ENCODE measurements at places on chromosomes 13 and 19.

DNA sequence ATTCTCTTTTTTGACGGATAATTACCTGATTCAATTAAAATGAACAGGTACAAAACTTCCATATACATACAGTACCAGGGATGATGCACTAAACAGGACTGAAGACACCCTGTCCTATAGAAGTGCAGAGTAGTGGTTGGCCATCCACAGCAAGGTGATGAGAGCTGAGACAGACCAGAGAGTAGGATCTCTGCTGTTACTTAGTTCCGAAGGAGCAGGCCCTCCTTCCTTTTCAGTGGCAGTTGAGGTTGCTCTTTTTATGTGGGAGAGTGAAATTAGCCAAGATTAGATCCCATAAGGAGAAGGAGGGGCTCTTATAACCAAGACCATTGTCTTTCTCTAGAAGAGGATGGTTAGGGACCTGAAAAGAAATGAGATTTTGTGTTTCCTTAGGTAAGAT is 4.0 kb downstream of the PDS5B start:
- no peak for DNase-seq

DNA sequence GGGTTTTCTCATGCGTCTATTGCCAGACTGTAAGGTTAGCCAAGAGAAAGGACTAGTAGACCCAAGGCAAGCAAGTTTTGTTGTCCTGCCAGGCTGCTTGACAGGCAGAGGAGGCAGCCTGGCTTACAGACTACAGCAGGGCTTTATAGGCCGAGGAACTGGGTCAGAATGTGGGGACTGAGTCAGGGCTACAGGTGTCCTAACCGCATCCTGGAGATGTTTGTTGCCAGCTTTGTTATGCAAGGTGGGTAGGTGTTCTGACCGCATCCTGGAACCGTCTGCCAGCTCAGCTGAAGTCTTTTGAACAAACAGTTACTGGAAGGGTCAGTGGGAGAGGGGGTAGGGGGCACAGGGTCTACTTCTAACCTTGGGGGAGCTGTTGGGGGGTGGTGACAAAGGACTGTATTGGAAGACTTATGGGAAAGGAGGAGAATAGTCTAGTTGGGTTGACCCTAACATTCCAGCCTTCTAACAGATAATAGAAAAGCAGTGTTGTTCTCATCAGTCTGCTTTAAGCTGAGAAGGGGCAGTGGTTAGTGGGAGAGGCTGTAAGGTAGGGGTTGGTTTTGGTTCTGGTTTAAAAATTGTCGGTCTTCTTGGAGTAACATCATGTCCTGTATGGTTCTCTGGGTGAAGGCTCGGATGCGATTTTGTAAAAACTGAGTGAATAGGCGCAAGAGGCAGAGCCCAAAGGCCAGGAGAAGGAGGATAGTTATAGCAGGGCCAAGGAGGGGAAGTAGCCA is 913.8 kb upstream of the SLITRK5 start:
- no peak for DNase-seq

- DNase-seq = no peak
These were observed 4.3 kb upstream of the POSTN start for GRCh38 chr13:37602733-37603381.

DNA sequence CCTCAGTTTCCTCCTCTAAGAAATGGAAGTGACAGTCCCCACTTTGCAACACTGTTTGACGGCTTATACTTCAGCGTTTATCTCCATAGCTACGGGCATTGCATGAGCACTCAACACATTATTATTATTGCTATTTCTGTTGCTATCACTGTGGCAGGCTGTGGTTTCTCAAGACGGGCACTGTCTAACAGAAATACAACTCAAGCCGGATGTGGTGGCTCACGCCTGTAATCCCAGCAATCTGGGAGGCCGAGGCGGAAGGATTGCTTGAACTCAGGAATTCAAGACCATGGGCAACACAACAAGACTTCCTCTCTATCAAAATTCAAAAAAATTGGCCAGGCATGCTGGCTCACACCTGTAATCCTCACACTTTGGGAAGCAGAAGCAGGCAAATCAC is 4.9 kb upstream of the ZSWIM4 start:
- DNase-seq = no peak

GRCh38 chr19:20612711-20613316 is 47.2 kb upstream of the ZNF737 start:
- DNase-seq = no peak

- no peak for DNase-seq
These were observed 60.4 kb downstream of the DLEU7 start for GRCh38 chr13:50783066-50783465.

GRCh38 chr19:2478278-2478755 is 2.4 kb downstream of the GADD45B start:
- DNase-seq = no peak

GRCh38 chr13:95185311-95185710 is 115.9 kb downstream of the ABCC4 start:
- peak; percentile 84 for DNase-seq

GRCh38 chr13:48583859-48584311 is 51.0 kb upstream of the RCBTB2 start:
- DNase-seq = no peak

DNA sequence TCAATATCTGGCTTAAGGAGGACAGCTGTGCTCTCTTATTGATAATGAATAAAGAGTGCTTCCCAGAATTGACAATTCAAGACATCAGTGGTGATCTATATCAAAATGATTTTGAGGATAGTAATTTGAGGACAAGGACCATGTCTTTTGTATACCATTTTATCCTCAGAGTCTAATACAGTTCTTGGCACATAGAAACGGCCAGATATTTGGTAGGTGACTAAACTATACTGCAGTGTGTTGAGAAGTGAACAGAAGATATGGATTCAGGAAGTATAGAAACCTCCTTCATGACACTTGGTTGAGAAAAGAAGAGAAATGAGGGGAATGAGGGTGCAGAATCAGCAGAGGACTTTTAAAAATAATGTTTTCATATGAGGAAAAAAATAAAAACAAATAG is 16.1 kb upstream of the LMO7 start:
- no peak for DNase-seq

GRCh38 chr13:33610438-33611120 is 207.4 kb upstream of the RFC3 start:
- peak; percentile 89 for DNase-seq

DNA sequence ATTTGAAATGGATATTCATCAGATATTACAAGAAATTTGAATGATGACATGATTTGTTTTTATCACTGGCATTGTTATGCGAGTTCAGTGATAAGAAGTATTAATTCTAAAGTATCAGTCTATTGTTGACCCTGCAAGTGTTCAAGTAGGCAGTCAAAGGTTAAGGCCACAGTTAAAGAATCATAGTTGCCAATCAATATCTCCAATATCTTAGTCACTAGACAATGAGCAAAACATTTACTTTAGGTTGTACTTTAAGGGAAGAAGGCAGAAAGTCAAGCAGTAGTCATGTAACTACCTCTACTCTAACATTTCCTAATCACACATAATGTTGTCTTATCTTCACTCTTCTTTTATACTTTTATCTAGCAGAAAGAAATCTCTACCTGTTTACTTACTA is 709.8 kb downstream of the PCDH17 start:
- DNase-seq = no peak

DNA sequence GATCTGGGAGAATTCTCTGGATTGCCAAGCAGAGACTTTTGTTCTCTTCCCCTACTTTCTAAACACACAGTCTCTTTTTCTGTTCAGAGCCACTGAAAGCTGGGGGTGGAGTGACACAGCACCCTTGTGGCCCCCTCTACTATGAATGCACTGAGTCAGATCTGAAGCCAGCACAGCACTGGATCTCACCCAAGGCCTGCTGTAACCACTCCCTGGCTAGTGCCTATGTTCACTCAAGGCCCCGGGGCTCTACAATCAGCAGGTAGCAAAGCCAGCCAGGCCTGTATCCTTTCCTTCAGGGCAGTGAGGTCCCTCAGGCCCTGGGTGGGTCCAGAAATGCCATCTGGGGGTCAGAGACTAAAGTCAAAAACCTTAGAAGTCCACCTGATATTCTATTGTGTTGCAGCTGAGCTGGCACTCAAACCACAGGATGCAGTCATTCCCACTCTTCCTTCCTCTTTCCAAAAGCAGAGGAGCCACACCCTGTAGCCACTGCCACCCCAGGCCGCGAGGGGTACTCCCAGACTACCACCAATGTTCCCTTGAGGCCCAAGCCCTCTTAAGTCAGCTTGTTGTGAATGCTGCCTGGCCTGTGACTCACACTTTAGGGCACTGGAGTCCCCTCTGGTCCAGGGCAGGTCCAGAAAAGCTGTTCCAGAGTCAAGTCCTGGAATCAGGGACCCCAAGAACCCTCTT is 110.1 kb upstream of the RXFP2 start:
- no peak for DNase-seq

DNA sequence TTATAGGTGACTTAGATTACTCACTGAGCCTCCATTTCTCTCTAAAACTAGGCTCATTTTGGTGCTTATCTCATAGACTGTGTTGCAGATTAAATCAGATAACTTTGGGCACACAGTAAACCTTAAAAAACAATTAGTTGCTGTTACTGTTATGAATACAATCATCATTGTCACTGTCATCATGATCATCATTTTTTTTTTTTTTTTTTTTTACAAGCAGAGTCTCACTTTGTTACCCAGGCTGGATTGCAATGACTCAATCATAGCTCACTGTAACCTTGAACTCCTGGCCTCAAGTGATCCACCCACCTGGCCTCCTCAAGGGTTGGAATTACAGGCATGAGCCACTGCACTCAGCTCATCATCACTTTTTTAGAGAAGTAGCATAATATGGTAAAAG is 60.0 kb downstream of the VWA8 start:
- no peak for DNase-seq

DNA sequence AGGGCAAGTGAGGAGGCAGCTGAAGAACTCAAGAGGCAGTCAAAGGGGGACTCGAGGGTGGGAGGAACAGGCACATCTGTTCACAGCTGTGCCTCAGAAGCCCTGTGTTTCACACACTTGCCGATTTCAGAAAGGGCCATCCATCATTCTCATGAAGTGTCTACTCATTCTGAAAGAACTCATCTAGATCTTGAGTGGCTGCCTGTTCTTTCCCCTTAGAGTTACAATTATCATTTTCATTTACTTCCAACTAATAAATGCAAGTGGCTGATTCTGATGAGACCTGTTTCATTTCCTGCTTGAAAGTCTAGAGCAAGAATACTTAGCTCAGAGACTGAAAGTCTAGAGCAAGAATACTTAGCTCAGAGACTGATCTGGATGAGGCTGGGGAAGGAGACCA is 1145.1 kb downstream of the UQCRFS1 start:
- DNase-seq = no peak

DNA sequence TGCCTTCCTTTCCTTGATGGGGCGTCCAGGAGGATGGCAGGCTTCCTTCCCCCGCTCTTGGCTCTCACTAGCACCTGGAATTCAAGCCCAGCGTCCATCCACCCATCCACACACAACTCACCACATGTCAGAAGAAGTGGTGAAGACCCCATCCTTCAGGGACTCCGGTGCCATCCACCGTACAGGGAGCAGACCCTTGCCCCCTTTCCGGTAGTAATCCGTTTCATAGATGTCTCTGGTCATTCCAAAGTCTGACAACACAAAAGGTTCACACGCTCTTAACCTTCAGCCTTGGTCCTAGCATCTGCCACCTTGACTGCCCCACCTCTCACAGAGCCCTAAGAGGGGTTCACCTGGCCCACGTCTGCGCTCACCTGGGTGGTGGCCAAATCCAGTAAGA is 51.0 kb downstream of the ZNF557 start:
- DNase-seq = no peak

DNA sequence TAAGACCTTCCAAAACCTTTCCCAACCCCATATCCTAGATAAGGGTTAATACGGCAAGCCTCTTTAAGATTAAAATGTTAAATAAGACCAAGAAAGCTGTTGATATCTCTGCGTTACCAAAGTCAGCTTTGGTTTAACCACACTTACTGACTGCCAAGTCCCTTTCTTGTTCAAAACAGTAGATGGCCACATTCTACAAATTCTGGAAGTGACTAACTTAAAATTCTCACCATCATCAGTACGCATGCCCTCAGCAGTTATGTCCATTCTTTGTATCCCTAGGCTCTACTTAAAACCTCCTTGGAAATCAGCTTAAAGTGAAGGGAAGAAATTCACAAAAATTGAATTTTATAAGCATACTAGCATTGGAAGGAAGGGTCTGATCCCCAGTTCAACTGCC is 23.6 kb downstream of the SOHLH2 start:
- peak; percentile 2 for DNase-seq

DNA sequence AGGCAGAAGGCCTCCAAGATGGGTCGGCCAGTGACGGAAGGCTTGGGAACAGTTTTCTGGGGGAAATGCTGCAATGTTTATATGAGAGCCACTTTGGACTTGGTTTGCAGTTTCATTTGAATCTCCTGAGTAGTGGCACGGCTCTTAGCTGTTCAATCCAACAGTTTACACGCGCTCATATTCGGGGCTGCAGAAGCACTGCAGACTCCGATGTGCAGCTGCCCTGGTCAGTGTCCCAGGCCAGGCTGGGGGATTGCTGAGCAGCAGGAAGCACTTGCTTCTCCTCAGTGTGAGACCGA is 31.7 kb downstream of the CEBPG start:
- DNase-seq = no peak

- no peak for DNase-seq
These were observed 80.9 kb upstream of the ADGRE5 start for GRCh38 chr19:14300303-14300702.

DNA sequence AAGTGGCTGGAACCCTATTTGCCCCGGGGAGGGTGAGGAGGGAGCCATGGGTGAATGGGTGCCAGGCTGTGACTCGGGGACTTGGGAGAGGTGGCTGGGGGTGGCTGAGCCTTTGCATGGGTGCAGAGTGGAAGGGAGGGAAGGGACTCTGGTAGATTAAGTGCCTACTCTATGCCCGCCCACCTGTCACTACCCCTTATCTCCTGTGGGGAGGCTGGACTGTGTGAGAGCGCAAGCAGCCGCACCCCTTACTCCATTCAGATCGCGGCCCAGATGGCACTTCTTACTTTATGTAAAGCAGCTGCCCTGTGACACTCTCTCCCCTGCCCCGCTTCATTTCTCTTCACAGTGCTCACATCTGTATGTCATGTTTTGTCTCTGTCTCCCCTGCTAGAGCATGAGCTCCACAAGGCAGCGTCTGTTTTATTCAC is 2.9 kb downstream of the KASH5 start:
- DNase-seq = no peak

DNA sequence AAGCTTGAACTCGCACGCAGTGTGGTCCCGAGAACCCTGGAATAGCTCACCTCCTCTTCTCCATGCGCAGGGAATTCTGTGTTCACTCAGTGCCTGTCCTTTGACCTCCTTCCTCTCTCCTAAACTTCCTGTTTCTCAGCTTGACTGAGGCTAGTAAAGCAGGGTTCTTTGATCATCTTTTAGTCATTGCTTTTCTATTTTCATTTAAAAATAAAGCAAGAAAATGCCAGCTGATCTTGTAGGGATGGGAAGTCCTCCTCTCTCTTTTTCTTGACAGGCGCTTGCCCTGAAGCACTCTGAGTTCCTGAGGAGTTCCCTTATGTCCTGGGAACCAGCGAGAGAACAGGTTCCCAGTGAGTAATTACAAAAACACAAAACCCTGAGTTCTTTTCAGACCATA is 62.8 kb downstream of the ARHGEF7 start:
- no peak for DNase-seq

- DNase-seq = no peak
These were observed 28.5 kb downstream of the MEIS3 start for GRCh38 chr19:47390533-47391488.
